ENCODE measurements at places on chromosomes 13 and 19.

DNA sequence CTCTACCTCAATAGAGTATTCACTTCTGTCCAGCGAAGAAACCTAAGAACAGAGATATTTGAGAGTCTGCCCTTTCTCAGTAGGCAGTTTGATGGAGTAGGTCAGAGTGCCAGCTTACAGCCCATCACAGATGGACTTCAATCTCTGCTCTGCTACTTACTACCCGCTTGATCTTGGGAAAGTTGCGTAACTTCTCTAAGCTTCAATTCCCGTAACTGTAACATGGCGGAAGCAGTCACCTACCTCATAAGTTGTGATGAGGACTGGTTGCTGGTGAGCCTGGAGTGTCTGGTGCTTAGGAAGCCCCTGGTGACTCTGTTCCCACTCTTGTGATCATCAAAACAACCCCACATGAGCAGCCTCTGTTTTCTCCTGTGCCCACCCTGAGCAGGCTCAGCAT lies 31.0 kb downstream of the AMER2 start:
- H3K27ac ChIP-seq = no peak overlapping the region
- H3K4me1 ChIP-seq = no peaks in the 10 kb centered on the region
- H3K36me3 ChIP-seq = no peaks in the 10 kb centered on the region
- H3K4me3 ChIP-seq = no peak overlapping the region
- H3K27me3 ChIP-seq = peaks cover 22% of the 10 kb centered on the region
- DNase-seq = no peak

- peaks cover 37% of the 10 kb centered on the region for H3K4me1 ChIP-seq
- H3K36me3 ChIP-seq = peaks cover 3% of the 10 kb centered on the region
- no peak for DNase-seq
- no peak overlapping the region for H3K4me3 ChIP-seq
- no peak overlapping the region for H3K27ac ChIP-seq
Measured at GRCh38 chr19:16446724-16447368, 24.9 kb downstream of the EPS15L1 start.

DNA sequence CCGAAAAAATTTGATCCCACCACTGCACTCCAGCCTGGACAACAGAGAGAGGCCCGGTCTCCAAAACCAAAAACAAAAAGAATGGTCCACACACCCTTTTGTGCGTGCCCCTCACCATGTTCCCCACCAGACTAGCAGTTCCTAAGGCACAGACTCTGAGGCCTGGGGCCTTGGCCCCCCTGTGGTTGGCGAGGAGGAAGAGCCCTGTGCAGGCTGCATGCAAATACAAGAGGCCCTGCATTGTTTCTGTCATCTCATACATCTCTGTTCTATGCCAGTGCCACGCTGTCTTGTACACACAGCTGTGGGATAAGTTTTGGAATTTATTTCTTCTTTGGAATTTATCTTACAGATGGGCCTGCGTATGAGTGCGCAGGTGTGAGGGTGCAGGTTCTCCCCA lies 4.7 kb upstream of the YJEFN3 start:
- peaks cover 18% of the 10 kb centered on the region for H3K4me1 ChIP-seq
- H3K4me3 ChIP-seq = no peak overlapping the region
- H3K27ac ChIP-seq = no peak overlapping the region
- no peaks in the 10 kb centered on the region for H3K27me3 ChIP-seq

GRCh38 chr19:8468761-8469373 lies 24.1 kb downstream of the HNRNPM start:
- H3K4me3 ChIP-seq = no peak overlapping the region
- no peak overlapping the region for H3K27ac ChIP-seq
- H3K27me3 ChIP-seq = no peaks in the 10 kb centered on the region
- H3K36me3 ChIP-seq = peaks cover 94% of the 10 kb centered on the region
- DNase-seq = no peak

DNA sequence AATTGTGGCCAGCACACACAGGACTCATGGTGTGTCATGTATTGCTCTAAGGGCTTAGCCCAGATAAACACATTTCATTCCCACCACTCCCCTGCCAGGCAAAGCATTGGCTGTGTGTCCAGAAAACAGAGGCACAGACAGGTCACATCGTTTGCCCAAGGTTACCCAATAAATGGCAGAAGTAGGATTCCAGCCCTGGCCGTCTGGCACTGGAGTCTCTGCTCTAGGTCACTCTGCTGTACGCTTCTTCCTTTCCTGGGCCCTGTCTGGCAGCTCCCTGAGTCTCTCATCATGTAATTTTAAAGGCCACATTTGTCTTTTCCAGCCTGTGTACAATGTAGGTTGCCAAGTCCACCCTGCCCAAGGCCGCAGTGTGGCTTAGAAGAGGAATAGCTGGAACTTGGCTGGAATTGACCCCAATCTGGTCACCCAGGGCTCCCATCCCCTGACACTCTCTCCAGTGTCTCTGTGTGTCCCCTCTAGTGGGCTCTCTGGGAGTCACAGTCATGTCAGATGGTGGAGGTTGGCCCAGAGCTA lies 264.5 kb upstream of the TSHZ3 start:
- no peak overlapping the region for H3K4me3 ChIP-seq
- H3K27me3 ChIP-seq = no peaks in the 10 kb centered on the region
- no peak overlapping the region for H3K27ac ChIP-seq
- H3K4me1 ChIP-seq = no peaks in the 10 kb centered on the region

- no peaks in the 10 kb centered on the region for H3K27me3 ChIP-seq
- no peak overlapping the region for H3K27ac ChIP-seq
- no peak for DNase-seq
- H3K36me3 ChIP-seq = no peaks in the 10 kb centered on the region
Measured at GRCh38 chr13:25687471-25688225, 315.9 kb downstream of the ATP8A2 start.

GRCh38 chr19:44803442-44804428 lies 5.2 kb upstream of the BCAM start:
- peaks cover 7% of the 10 kb centered on the region for H3K27me3 ChIP-seq
- H3K27ac ChIP-seq = no peak overlapping the region
- H3K4me1 ChIP-seq = peaks cover 5% of the 10 kb centered on the region
- no peak overlapping the region for H3K4me3 ChIP-seq
- H3K36me3 ChIP-seq = no peaks in the 10 kb centered on the region

DNA sequence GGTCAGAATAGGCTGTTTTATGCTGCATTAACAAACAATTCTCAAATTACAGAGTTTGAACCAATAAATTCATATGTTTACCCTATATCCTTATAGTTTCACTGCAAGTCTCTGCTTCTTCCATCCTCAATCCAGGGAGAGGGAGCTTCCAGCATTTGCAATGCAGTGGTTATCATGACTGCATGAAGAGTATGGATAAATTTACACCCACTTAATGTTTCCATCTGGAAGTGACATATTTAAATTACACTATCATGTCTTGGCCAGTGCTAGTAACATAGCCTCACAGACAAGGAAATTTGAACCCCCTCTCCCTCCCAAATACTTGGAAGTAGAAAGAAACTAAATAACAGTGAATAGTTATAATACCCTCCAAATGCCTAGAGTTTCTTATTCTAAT lies 33.5 kb upstream of the UFM1 start:
- no peak for DNase-seq
- H3K36me3 ChIP-seq = no peaks in the 10 kb centered on the region
- H3K4me3 ChIP-seq = no peak overlapping the region
- H3K4me1 ChIP-seq = no peaks in the 10 kb centered on the region

GRCh38 chr13:108154421-108154858 lies 60.9 kb downstream of the LIG4 start:
- no peaks in the 10 kb centered on the region for H3K27me3 ChIP-seq
- no peaks in the 10 kb centered on the region for H3K4me1 ChIP-seq
- H3K27ac ChIP-seq = no peak overlapping the region
- no peaks in the 10 kb centered on the region for H3K36me3 ChIP-seq

DNA sequence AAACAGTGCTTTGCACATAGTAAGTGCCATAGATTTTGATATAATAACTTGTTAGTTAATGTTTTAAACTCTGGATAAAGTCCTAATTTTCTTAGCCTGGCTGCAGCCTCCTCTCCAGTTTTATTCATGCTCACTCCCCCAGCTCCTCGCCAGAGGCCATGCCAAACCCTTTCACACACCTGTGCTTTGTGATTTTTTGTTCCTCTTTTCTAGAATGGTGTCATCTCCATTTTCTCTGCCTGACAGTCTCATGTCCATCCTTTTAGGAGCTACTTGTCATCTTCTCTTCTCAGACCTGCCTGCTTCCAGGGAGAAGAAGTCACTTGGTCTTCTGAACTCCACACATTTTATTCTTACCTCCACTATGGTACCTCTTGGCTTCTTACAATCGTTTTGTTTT lies 55.8 kb upstream of the SPATA13 start:
- H3K27me3 ChIP-seq = no peaks in the 10 kb centered on the region
- H3K36me3 ChIP-seq = no peaks in the 10 kb centered on the region
- H3K4me3 ChIP-seq = no peak overlapping the region
- no peak for DNase-seq
- H3K27ac ChIP-seq = no peak overlapping the region

DNA sequence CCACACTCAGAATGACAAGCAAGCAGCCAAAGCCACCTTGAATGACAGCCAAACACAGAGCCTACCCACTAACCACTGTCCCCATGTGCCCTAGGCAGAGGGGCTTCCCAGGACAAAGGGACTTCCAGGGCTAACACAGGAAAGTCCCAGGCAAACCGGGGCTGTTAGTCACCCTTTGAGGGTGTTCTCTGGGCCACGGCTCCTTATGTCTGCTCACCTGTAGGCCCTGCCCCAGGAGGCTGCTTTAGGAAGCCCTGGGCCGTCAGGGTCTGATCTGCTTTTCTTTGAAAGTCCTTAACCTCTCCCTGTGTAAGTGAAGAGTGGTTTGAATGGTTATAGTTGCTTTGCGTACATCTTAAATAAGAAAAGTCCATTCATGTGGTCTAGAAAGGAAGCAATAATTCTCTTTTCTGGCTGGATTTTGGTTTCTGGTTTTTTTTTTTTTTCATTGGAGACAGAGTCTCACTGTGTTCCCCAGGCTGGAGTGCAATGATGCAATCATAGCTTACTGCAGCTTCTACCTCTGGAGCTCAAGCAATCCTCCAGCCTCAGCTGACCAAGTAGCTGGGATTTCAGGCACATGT lies 161.4 kb downstream of the EFNB2 start:
- no peak for DNase-seq
- peaks cover 3% of the 10 kb centered on the region for H3K27me3 ChIP-seq
- no peak overlapping the region for H3K4me3 ChIP-seq
- H3K27ac ChIP-seq = no peak overlapping the region
- H3K36me3 ChIP-seq = no peaks in the 10 kb centered on the region

DNA sequence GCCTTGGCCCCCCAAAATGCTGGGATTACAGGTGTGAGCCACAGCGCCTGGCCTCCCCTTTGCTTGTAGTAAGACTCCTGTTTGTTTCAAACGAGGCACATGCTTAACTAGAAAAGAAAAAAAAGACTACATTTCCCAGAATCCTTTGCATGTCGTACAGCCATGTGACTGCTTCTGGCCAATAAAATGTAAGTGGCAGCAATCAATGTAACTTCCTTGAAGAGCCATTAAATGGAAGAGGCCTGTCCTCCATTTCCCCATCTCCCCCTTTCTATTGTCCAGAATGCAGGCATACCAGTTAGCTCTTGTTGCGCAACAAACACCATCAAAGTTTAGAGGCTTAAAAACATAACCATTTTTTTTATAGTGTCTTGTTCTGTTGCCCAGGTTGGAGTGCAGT lies 10.4 kb upstream of the GPR32 start:
- no peaks in the 10 kb centered on the region for H3K36me3 ChIP-seq
- DNase-seq = no peak
- no peaks in the 10 kb centered on the region for H3K27me3 ChIP-seq
- no peaks in the 10 kb centered on the region for H3K4me1 ChIP-seq

DNA sequence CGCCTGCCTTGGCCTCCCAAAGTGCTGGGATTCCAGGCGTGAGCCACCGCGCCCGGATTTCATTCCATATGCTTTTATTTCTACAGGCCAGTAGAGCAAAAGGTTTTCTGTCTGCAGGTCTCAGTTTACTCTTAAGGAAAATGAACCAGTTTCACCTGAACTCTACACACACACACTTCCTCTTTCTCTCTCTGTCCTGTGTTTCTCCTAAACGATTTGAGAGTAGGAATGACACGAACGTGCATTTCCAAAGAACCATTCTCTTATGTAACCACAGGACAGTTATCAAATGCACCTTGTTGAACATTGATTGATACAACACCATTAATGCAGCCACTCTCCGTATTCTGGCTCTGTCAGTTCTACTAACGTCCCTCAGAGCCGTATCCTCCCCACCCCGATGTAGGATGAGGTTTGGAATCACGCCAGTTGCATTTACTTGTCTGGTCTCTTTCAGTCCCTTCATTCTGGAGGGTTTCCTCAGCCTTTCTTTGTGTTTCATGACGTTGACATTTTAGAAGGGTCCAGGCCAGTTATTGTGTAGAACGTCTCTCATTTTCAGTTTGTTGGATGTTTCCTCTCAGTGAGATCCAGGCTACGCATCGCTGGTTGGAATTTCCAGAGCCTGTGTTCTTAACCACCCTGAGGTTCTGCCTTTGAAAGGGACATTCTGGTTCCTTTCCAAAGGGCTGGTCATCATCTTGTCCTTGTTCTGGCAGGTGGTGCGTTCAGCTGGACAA lies 36.0 kb downstream of the BICRA start:
- H3K4me3 ChIP-seq = no peak overlapping the region
- peaks cover 15% of the 10 kb centered on the region for H3K4me1 ChIP-seq
- no peak for DNase-seq
- no peak overlapping the region for H3K27ac ChIP-seq

GRCh38 chr19:57465680-57466381 lies 8.9 kb upstream of the VN1R1 start:
- no peak overlapping the region for H3K27ac ChIP-seq
- no peaks in the 10 kb centered on the region for H3K36me3 ChIP-seq
- no peaks in the 10 kb centered on the region for H3K4me1 ChIP-seq

All from CD4-positive, alpha-beta T cell (primary cell).